ENCODE measurements at places on chromosomes 12 and 14.
A peak's percentile ranks its signal among the peaks of the same experiment; 100 is the strongest.

- DNase-seq: no peak
Measured at GRCh38 chr12:116982791-116983411, 72.2 kb downstream of the FBXW8 start.

DNA sequence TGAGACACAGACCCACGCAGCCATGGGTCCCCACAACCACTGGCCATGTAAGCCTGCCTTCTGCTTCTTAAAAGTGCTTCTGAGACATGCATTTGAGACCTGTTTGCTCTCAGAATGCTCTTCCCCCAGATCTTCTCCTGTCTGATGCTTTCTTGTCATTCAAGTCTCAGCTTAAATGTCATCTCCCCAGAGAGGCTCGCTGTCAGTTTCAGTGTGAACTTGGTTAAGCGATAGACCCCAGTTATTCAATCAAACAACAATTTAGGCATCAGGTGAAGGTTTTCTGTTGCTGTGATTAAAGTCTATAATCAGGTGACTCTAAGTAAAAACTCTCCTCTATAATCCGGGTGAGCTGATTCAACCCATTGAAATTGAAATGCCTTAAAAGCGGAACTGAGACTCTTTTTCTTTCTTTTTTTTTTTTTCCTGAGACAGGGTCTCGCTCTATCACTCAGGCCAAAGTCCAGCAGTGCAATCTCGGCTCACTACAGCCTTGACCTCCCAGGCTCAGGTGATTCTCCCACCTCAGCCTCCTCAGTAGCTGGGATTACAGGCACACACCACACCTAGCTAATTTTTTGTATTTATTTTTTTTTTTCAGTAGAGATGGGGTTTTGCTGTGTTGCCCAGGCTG lies 123.4 kb downstream of the KSR2 start:
- DNase-seq: no peak

GRCh38 chr12:106917503-106917902 lies 38.2 kb upstream of the TMEM263 start:
- no peak for DNase-seq

GRCh38 chr12:95634622-95635621 lies 83.6 kb upstream of the USP44 start:
- DNase-seq: no peak

GRCh38 chr14:100303925-100304324 lies 2.3 kb downstream of the SLC25A29 start:
- DNase-seq: no peak

DNA sequence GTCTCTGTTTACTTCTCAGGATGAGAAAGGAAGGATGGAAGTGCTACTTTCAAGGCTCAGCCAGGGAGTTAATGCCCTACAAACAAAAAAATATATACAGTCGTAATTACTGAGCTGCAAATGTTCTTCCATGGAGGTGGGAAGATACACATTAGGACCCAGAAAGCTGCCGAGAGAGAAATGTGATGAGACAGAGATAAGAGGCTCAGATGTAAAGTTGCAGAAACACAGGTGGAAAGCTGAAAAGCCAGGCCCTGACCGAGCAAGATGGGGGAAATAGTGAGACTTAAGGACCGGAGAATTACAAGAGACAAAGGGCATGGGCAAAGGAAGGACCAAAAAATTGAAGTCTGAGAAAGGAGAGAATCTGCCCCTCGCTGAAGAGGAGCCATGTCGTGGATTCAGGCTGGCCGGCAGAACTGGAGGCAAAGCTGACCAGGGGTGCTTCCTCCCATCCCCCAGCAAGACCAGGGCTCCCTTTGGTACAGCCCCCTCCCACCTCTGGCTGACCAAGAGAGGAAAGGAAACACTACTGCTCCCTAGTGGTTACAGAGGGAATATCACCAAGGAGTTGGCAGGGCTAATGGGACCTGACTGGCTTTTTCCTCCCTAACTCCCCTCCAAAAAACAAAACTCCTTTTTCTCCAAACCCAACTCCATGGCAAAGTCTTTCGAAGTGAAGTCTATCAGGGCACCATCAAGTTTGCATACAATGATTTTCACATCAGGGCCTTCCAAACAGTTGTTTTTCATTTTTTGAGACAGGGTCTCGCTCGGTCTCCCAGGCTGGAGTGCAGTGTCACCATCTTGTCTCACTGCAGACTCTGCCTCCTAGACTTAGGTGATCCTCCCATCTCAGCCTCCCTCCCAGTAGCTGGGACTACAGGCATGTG lies 12.1 kb downstream of the ZFHX2 start:
- peak; percentile 59 for DNase-seq

GRCh38 chr14:93329965-93330608 lies 2.7 kb downstream of the BTBD7 start:
- no peak for DNase-seq

- peak; percentile 44 for DNase-seq
Measured at GRCh38 chr12:57461276-57461916, 1.8 kb downstream of the GLI1 start.

- no peak for DNase-seq
Measured at GRCh38 chr12:4956968-4957367, 47.3 kb downstream of the KCNA1 start.

GRCh38 chr12:6374786-6375160 lies 590 bp downstream of the SCNN1A start:
- DNase-seq: no peak

DNA sequence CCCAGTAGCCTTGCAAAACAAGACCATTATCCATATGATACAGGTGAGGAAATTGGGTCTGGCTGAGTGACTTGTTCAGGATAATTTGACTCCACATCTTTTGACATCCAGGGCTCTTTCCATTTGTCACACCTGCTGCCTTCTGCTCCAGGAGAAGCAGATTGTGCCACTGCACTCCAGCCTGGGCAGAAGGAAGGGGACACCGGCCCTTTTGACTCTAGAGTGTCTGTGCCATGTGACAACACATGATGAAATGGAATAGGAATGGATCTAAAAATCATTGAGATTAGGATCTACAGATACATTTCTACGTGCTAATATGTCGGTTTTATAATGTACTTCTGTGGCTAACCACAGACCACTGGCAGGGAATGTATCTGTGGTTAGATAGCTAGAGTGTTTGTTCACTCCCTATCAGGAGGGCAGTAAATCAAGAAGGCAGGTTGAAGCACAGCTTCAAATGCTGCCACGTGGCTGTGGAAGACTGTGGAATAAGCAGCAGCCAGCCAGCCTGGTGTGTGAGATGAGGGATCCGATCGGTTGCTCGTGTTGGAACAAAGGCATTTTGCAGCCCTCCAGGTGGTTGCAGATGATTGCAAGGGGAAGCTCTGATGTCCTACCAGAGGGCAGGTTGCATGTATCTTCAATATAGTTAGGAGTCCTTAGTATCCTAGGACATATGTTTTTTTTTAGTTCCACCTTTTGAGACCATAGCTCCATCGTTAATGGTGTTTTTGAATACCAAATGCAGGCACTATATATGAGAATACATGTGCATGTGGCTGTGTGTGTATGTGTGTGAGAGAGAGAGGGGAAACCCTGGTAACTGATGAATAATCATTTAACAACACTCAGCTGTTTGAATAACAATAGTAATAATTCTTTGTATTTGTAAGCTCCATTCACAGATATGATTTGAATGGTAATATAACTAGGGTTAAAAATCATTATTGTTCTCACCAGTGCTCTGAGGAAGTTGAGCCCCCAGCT lies 28.6 kb downstream of the EML1 start:
- peak; percentile 10 for DNase-seq

- no peak for DNase-seq
Measured at GRCh38 chr14:89563471-89563870, 146.4 kb upstream of the FOXN3 start.

DNA sequence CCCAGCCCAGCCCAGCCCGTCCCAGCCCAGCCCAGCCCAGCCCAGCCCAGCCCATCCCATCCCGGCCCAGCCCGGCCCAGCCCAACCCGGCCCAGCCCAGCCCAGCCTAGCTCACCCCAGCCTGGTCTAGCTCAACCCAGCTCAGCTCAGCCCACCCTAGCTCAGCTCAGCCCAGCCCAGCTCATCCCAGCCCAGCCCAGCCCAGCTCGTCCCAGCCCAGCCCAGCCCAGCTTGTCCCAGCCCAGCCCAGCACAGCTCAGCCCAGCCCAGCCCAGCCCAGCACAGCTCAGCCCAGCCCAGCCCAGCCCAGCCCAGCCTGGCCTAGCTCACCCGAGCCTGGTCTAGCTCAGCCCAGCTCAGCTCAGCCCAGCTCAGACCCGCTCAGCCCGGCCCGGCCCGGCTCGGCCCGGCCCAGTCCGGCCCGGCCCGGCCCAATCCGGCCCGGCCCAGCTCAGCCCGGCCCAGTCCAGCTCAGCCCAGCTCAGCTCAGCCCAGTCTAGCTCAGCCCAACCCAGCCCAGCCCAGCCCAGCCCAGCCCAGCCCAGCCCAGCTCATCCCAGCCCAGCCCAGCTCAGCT lies 184.7 kb downstream of the TMEM121 start:
- no peak for DNase-seq

GRCh38 chr14:39247256-39247655 lies 13.5 kb downstream of the MIA2 start:
- no peak for DNase-seq

- no peak for DNase-seq
Measured at GRCh38 chr12:105175397-105175990, 60.5 kb downstream of the APPL2 start.

DNA sequence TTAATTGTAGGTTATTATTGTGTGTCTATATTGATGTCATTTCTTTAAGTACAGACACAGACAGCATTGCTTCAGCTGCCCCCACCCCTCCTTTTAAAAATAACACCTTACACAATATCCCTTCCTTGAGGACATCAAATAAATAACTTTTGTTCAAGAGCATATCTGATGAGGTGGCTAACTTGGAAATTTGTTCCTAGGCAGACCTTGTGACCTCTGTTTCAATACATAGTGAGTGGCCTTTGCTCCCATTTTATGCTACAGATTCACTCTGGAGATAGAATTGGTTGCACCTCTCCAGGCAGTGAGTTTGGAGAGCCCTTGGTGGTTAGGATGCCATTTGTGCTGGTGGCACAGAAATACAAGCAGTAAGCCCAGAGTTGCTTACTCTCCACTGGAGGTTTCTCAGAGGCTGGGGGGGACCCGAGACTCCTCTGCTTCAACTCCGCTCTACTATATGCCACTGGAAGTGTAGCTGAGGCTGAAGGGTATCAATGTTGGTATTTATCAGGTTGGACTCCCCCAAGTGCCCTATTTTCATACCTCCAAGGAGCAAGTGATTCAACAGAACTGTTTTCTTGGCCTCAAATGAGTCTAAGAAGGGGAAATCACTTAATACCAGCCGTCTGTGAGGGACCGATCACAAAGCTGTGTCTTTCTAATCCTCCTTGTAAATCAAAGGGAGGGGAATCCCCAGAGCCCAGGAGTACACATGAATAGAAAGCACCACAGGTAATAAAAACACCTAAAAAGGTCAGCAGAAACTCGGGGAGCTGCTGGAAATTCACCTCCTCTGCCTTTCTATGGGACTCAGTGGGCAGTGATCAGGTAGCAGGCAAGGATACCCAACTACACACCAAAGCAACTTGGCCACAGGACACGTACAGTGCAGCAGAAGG lies 463.1 kb downstream of the RAD51B start:
- peak; percentile 71 for DNase-seq

- DNase-seq: no peak
Measured at GRCh38 chr12:2553388-2554126, 241.2 kb upstream of the FKBP4 start.

DNA sequence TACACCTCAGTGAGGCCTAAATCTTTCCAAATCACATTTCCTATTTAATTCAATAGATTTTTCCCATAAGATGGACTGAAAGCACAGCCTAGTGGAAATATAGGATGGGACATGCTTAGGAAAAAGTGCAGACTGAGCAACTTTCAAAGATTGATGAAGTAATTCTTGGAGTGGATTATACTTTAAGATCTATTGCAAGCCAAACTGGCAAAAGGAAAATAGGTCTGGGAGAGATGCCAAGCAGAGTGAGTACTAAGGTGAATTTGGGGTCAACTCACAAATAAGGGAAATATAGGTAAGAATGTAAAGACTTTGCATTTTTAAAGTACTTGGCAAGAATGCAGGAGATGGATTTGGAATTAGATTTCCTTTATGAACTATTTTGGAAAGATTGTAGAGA lies 170.2 kb upstream of the FOXG1 start:
- DNase-seq: no peak

GRCh38 chr14:49447540-49448107 lies 138.6 kb downstream of the RPS29 start:
- DNase-seq: no peak

GRCh38 chr14:86003998-86004397 lies 474.1 kb downstream of the FLRT2 start:
- DNase-seq: no peak

DNA sequence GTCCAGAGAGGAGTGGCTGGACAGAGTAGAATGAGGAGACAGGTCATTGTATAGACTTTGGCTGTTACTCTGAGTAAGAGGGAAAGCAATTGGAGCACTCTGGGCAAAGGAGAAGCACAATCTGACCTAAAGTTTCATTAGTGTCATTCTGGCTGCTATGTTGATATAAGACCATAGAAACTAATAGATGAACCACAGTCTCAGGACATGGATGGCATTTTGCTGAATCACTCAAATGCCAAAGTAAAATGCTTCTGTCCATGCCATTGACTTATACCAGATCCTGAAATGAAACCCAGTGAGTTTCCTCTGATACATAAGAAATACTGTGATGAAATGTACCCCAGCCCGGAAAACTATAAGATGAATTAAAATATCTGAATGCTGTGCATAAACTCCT lies 65.8 kb upstream of the COCH start:
- no peak for DNase-seq

DNA sequence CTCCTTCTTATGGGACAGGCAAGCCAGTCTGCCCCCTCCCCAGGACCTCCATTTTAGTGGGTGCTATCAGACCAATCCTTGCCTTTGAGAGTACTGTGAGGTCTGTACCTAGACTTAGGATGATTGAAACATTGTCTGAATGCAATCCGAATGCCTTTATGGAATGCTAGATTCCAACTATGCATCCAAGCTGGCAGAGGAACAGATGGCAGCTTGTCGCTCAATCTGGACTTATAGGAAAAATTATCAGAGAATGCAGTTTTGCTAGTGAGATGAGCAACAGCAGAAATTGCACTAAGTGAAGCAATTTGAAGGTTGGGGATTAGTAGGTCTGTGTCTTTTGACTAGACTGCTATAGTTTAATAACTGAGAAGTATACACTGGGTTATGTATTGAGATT lies 109.1 kb downstream of the DYRK2 start:
- no peak for DNase-seq

GRCh38 chr12:118326991-118327390 lies 45.7 kb downstream of the TAOK3 start:
- no peak for DNase-seq

GRCh38 chr14:87601036-87601435 lies 391.9 kb downstream of the GALC start:
- no peak for DNase-seq

DNA sequence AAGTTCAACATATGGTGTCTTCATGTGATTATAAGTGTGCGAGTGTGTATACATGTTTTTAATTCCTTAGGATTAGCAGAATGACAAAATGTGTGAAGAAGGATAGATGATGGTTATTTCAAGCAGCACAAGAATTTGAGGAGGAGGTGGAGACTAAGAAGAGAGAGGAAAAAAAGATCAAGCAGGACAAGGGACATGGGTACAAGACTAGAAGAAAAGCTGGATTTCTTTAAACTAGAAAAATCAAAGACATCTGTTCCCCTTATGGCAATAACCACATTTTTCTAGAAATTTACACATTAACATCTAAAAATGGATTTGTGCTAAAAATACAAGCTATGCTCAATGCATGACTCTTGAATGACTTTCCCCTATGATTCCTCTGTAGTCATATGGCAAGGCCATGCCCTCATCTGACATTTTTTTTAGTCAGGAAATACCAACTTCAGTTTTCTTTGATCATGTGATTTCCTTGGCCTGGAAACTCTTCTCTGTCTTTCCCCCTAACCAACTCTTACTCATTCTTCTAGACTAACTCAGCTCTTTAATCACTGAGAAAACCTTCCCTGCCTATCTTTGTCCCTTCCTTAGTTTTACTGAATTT lies 435.8 kb downstream of the NRXN3 start:
- no peak for DNase-seq

Measured in CD4-positive, alpha-beta T cell treated with Interleukin-12 subunit alpha and Interleukin-12 subunit beta, for 1 hour (primary cell).